ENCODE measurements at places on chromosomes 1 and 21. TPM values are rescaled to one million over a fixed set of nuclear protein-coding genes. Genes with fewer than 3 reads are reported as not detected.

RAP1GAP gene
- 0.05 TPM for total RNA-seq

GRCh38 chr1:210777914-210778313 lies 356.0 kb downstream of the KCNH1 start:
- no peak for DNase-seq

DNA sequence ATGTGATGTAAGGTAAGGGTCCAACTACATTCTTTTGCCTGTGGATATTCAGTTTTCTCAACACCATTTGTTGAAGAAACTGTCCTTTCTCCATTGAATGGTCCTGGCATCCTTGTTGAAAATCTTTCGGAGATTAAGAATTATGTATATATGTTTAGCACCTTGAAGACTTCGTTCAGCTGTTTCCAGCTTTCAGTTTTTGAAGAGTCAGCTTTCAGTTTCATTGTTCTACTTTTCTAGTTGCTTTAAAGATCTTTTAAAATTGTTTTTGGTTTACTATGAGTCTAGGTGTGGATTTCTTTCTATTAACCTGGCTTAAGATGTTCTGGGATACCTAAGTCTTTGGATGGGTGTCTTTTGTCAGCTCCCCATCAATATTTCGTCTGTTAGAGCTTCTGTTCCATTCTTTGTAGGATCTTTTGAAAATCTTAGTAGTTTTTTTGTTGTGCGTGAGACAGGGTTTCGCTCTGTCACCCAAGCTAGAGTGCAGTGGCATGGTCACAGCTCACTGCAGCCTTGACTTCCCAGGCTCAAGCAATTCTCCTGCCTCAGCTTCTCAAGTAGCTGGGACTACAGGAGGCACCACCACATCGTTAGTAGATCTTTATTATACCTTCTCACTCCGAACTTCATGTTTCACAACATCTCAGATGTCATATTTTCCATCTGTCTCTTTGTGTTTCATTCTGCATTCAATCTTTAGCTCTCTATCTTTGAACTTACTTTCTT lies 353.5 kb upstream of the B3GALT2 start:
- DNase-seq = peak; percentile 33

DNA sequence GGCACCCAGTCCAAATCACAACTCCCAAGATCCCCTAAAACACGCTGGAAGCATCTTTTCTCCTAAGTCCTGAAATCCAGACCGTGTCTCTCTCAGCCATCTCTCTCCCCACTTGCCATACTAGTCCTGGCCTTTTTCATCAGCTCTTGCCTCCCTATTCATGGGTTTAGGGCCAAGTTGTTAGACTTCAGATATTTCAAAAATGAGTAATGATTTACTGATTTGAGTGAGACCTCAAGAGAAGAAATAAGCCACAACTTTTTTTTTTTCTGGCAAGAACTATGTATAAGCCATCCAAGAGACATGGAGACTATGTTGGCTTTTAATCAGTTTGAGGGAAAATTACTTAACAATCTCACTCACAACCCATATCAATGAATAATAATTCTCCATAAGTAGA lies 62.5 kb downstream of the TBX15 start:
- no peak for DNase-seq

- no peak for DNase-seq
Observed at GRCh38 chr1:106721790-106722189, 334.7 kb upstream of the PRMT6 start.

RBP7 gene
- total RNA-seq = not detected

GRCh38 chr1:19648239-19648638 lies 4.1 kb downstream of the NBL1 start:
- DNase-seq = no peak

GRCh38 chr1:101295209-101295608 lies 58.4 kb downstream of the S1PR1 start:
- no peak for DNase-seq

BEST4 gene
- total RNA-seq = 1.5 TPM

RAB25 gene
- total RNA-seq = 0.36 TPM

PLA2G2D gene
- total RNA-seq = 0.27 TPM

- DNase-seq = no peak
Observed at GRCh38 chr21:42765656-42766055, 112.2 kb downstream of the PDE9A start.

KRTAP8-1 gene
- not detected for total RNA-seq

DNA sequence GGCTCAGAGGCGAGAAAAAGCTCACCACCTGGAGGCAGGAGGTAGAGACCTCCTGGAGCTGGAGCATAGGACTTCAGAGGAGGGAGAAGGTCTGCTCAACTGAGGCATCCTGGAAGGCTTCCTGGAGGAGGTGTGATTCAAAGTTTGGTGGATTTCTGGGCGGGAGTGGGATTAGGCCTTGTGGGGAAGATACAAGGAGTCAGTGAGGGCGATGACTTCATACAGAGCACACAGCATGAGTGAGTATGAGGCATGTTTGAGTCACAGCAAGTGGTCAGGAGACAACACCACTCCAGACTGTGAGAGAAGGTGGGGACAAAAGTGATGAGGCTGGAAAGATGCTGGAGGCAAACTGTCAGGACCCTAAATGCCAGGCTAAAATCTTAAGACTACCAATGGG lies 77.6 kb downstream of the MATN1 start:
- no peak for DNase-seq

GRCh38 chr21:38688068-38688467 lies 117.7 kb upstream of the ETS2 start:
- DNase-seq = no peak

GRCh38 chr21:42461185-42461520 lies 34.9 kb downstream of the RSPH1 start:
- no peak for DNase-seq

GRCh38 chr1:56452027-56453011 lies 127.0 kb downstream of the PLPP3 start:
- no peak for DNase-seq

DNA sequence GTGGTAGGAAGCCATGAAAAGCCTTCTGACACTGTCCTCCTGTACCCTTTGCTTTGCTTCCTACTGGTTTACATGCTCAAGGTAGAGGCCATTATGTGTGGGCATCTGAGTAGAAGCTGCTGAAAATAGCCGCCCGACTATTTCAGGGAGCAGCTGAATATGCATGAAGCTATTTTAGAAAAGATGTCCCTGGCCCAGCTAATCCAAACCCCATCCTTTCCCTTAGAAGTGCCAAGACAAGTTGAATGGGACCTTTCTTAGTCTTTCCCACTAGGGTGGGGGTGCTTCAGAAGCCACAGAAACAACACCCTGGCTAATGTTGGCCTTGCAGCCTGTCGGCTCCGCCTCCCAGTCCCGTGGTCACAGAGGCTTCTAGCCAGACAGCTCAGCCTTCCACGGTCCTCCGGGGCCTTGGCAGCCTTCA lies 205.1 kb upstream of the EDN2 start:
- DNase-seq = no peak

DNA sequence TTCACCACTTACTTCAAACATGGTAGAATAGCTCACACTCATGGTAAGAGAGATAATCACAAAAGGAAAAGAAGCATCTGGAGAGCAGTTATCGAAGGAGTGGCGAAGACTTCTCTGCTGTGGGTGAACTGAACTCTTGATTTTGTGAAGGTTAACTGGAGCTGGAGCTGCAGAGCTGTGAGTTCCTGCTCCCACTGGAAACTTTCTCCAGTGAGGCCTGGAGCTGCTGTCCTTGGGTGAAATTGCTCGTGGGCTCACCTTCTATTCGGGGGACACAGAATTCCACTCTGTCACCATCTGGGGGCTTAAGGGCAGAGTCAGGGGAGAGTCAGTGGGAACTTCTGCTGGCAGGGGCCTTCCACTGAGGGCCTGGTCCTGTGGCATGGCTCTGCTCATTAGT lies 45.9 kb downstream of the MAB21L3 start:
- DNase-seq = no peak

DNA sequence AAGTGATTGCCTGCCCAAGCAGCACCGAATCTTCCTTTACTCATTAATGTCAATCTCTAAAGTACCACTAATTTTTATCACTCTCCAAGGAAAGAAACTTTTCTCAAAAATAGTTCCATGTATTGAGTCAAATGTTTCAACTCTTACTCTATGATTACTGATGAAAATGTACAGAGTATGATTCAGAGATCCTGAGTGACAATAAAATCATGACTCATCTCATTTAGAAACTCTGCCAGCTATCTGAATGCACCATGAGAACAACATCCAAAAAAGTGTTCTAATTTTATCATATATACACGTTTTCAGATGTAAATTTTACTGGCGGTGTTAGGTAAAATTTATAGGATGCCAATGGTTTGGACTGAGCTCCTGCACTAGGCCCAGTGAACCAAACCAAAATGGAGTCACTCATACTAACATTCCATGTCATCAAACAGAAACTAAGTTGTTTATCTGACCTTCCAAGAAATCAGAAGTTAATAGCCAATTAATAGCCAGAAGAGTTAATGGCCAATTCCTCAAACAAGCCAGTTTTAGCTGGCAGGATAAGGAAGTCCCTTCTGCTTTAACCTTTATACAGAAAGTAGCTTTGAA lies 22.6 kb downstream of the PLPPR5 start:
- DNase-seq = no peak

CCDC27 gene
- total RNA-seq = not detected

DNA sequence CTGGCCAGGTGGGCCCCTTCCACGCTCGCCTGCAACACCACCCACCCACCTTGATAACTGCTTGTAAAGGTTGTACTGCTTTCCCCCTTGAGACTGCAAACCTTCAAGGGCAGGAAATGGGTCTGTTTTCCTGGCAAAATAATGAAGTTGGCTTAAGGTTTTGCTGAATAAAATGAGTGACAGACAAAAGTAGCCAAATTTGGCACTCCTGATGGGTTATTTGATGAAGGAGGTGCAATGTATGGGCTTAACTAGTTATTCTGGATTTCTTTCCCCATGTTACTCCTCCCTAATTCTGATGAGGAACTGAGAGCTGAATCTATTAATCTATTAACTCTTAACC lies 14.6 kb upstream of the HLCS start:
- no peak for DNase-seq

GRCh38 chr1:84489766-84490165 lies 10.7 kb downstream of the RPF1 start:
- DNase-seq = no peak

LENEP gene
- total RNA-seq = 0.40 TPM

DNA sequence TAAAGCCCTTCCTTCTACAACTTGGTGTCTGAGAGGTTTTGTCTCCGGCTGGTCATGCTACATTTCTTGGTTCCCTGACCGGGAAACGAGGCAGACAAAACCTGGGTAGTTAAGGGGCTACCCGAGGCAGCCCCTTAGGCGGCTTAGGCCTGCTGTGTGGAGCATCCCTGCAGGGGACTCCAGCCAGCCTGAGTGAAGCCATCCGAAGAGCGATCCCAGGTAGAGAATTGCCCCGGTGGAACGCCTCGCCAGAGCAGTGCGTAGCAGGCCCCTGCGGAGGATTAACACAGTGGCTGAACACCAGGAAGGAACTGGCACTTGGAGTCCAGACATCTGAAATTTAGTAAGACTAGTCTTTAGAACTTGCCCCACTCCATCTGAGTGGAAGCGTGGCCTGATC lies 21.2 kb upstream of the MYOCOS start:
- no peak for DNase-seq

DNA sequence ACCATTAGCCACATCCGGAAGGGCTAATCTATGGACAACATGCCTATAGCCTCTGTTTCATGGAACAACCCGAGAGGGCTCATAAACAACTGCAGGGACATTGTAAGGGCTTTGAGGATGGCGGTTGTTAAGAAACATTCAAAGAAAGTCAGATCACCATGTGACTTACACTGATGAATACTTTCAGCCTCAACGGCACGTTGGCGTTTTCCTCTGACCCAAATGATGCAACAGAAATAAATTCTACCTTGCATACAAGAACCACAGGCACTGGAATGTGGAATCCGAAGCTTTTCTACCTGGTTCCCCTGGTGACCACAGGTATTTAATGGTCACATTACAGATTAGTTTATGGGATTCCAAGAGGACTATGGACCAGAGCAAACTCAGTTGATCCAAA lies 107.0 kb downstream of the CLIC6 start:
- DNase-seq = no peak

DNA sequence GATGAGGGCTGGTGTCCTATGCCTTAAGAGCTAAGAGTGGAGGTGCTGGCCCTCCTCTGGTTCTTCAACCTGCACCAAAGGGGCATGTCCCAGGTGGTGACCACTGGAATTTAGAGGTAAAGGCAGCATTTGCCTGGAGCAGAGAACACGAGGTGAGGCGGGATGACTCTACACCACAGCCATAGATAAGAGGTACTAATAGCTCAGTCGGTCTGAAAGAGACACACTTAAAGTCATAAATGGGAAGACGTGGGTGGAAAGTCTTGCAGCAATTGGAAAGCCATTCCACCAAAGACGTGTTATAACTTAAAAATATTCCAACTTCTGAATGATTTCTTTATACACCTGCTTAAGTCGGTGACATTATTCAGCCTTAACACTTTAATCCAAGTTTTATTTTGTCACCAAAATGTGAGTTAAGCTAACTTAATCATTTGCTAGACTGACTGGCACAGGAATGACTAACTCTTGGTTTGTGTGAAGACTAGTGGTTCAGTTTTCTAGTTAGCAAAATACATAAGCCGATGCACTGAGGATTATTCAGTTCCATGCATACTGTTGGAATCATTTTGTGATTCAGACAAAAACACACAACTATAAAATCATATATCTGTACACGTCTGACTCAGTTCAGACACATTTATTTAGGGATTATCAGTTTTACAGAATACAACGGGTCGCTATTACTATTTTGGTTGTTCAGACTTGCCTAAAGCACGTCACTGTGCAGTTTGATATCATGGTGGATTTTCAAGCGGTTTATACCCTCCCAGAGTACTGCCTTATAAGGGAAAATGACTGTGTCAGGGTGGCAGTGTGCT lies 4.6 kb upstream of the ETS2 start:
- DNase-seq = no peak

DNA sequence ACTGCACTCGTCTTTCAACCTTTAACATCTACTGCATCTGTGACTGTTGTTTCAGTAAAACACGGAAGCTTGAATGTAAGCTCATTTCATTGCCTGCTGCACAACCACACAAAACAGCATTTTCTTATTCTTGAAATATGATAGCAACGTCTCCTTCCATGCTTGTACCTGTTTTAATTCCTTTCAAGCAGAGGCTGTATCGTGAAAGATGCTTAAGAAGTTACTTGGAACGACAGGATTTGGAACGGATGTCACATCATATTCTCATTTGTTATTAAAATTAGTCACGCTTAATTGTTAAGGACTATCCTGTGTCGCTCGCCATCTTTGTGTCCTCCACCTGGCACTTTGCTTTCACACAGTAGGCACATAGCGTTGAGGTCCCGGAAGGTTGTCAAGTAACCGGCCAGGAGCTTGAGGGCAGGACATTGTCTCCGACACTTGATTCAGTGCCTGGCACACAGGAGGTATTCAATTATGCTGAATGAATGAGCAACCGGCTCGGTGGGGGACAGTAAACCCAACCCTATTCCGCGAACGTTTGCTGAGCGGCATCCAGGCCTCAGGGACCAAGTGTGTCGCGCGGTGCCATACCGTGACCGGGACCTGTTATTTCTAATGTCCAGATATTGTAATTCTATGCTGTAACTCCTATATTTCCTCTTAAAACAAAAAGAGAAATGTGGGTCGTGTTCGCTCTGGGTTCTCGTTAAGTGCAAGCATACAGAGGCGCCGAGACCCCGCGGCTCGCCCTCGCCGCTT lies 499 bp upstream of the SH3GLB1 start:
- DNase-seq = peak; percentile 39
